Stimulated activated CD8-positive, alpha-beta memory T cell treated with anti-CD3 and anti-CD28 coated beads, Interleukin-2, amount 100 ng/mL, for 48 hours (primary cell): ENCODE measurements at places on chromosomes 5 and 9.

GRCh38 chr9:127096208-127096607, 26.2 kb downstream of the ANGPTL2 start:
- DNase-seq = no peak

- DNase-seq = no peak
Measured at GRCh38 chr9:80899208-80899607, 790.1 kb downstream of the TLE1 start.

DNA sequence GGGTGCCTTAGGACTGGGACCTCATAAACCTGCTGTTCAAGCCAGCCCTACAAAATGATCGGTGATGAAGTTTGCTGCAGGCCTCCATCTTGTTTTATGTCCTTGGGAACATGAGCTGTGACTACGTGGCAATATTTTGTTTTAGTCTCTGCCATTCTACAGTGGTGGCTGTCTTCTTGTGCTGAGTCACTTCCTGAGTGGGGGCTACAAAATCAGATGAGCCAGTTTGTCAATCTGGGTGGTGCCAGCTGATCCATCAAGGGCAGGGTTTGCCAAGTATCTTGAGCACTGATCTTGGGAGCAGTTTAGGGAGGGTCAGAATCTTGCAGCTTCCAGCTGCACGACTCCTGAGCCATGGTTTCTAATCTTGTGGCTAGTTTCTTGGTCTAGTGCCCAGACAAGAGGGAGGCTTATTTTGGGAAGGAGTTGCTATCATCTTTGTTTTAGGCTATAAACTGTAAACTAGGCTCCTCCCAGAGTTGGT, 94.7 kb downstream of the YTHDC2 start:
- DNase-seq = no peak

DNA sequence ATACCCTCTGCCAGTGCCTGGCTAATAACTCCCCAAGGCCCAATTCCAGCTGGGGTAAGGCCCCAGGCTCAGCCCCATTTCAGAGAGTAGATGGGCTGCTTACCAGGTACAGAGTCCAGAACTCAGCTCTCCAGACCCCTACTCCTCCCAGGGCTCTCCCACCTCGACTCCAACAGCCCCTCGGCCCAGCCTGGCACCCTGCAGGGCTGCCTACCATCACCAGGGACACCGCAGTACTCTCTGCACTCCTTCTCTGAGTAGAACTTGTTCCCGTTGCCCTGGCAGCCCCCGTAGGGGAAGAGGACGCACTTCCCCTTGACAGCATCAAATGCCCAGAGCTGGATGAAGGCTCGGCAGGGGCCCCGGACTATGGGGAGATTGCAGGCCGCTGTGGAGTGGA, 17.4 kb downstream of the AMBP start:
- no peak for DNase-seq

GRCh38 chr5:145028626-145029025, 806.5 kb downstream of the PRELID2 start:
- no peak for DNase-seq

DNA sequence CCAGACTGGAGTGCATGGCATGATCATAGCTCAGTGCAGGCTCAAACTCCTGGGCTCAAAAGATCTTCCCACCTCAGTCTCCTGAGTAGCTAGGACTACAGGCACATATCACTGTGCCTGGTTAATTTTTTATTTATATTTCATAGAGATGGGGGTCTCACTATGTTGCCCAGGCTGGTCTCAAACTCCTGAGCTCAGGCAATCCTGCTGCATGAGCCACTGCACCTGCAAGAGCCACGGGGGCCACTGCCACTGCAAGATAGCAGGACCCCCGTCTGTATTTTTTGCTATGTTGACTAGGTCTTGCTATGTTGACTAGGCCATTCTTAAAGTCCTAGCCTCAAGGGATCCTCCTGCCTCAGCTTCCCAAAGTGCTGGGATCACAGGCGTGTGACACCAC, 6.5 kb downstream of the CYSTM1 start:
- no peak for DNase-seq

DNA sequence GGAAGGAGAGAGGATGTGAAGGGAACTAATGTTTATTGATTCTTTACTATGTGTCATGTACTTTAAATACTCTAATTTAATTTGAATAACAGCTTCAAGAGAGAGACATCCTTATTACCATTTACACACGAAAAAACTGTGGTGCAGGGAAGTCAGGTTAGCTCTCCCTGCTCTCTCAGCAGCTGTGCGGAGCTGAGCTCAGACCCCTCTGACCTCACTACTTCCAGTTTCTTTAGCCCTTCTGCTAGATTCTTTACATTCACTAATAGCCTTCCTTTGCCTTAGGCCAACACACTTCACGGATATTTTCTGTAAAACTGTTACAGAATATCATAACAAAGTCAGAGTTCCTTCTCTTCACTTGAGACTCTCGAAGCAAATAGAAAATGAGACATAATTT, 131.3 kb upstream of the ARRDC3 start:
- DNase-seq = no peak

GRCh38 chr9:21682981-21683380, 119.5 kb upstream of the MTAP start:
- DNase-seq = no peak

GRCh38 chr5:140020601-140021177, 22.4 kb downstream of the NRG2 start:
- no peak for DNase-seq

DNA sequence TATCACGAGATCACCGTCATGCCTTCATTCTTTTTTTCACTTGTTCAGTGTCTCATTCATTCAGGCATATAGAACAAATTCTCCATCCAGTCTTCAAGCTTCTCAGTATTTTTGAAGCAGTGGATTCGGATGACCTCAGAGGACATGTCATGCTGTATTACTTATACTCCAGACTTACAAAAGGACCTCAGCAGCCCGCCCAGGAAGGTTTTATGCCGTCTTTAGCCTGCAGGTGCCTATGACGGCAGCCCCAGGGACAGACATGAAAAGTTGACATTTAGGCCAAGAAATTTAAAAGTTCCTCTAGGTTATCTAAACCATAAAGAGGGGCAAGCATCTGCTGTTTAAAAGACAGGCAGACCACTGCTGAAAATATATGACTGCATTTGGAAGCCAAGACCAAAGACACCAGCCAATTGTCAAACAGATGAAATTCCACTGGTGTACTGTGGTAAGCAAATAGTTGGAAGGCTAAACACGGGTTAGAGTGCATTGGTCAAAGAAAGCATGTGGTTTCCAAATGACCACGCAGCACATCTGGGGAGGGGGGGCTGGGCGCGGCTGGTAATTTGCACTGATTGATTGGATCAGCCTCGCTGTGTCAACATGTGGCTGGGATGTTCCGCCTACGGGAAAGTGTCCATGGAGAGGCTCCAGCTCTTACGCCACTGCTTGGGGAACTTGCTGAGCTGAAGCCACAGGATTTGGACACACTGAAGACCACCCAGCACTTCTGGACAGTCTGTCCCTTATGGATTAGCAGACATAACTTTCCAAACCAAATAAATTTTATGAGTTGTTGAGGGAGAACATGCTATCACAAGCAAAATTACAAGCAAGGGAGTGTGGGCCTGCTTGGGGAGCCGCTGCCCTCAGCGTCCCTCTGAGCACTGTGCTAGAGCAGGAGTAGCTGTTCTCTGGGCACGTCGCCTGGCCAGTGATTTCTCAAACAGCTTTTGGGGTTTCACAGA, 173.6 kb downstream of the FANCC start:
- DNase-seq = no peak

DNA sequence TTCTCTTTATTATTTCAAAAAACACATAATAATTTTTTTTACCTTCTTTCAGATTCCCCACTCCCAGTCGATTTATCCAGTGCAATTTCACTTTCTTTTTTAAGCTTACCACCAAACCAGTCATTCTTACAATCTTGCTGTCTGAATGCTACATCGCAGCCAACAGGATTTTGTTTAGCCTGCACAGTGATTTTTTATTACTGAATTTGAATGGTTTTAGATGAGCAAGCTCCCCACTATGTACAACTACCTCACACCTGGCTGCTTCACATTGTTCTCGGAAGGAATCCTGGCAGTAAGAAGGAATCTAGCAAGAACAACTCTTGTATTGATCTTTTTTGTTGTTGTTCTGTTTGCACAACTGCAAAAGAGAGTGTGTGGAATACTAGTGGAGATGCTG, 668.1 kb upstream of the WWC1 start:
- no peak for DNase-seq

DNA sequence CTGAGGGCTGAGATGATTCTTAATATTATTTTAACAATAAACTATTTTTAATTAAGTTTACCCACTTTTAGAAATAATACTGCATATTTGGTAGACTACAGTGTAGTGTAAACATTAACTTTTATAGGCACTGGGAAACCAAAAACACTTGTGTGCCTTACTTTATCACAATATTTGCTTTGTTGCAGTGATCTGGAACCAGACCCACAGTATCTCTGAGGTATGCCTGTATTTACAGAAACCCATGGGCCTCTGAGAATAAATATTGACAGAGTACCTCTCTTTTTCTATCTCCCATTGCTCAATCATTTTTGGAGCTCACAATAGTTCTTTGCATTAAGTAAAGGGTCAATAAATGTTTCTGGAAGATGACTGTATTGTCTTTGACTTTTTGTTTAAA, 73.3 kb downstream of the SLCO4C1 start:
- no peak for DNase-seq

GRCh38 chr9:1979741-1980367, 35.3 kb upstream of the SMARCA2 start:
- no peak for DNase-seq

GRCh38 chr5:65696892-65697291, 25.0 kb downstream of the SGTB start:
- no peak for DNase-seq

DNA sequence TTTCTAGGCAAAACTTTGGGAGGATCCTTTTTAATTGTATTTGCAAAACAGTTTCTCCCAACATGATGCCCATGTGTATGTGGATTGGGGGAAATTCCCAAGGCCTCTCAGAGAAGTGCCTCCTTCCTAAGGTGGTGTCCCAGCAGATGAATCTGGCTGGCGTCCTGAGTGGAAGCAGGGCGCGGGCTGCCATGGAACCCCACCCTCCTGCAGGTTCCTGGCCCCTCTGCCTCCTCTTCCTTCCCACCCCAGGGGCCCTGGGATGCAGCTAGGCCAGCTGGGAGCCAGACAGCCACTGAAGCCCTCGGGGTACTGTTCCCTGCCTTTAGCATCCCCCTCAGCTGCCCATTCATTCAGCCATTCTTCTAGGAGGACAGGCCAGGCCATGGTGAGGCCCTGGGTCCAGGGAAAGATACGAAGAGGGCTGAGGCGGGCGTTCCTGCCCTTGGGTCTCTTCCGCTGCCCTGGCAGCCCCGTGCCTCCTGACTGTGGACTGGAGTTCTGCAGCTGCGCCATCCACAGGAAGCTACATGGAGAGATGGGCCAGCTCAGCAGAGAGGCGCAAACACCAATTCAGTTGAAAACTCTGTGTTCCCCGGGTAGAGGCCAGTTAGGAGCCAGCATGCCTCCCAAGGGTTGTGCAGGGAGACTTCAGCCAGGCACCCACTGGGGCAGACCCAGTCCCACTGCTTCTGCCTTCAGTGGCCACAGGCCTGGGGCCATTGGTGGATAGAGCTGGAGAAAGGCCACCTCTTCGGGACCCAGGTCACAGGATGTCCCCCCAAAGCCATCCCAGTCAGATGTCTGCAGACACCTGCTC, 36.5 kb downstream of the ADAMTS2 start:
- DNase-seq = no peak

DNA sequence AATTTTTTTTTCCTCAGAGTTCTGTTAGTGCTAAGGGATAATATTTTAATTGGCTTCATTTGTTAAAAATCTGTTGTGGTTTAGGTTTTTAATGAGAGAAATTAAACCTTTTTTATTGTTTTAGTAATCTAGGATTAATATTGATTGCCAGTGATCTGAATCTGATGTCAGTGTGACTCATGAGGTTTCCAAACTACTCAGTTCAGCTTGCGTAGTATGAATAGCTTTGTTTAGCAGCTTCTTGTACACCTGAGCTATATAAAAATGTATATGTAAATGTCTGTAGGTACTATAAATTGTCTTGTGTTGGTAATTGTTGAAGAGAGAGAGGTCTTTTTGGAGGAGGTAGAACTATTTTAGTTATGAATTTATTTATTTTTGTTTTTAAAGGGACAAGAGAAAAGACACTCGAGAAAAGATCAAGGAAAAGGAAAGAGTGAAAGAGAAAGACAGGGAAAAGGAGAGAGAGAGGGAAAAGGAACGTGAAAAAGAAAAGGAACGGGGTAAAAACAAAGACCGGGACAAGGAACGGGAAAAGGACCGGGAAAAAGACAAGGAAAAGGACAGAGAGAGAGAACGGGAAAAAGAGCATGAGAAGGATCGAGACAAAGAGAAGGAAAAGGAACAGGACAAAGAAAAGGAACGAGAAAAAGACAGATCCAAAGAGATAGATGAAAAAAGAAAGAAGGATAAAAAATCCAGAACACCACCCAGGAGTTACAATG, 26.3 kb downstream of the SREK1 start:
- DNase-seq = no peak

- DNase-seq = no peak
Measured at GRCh38 chr5:102955488-102955887, 164.4 kb downstream of the GIN1 start.

DNA sequence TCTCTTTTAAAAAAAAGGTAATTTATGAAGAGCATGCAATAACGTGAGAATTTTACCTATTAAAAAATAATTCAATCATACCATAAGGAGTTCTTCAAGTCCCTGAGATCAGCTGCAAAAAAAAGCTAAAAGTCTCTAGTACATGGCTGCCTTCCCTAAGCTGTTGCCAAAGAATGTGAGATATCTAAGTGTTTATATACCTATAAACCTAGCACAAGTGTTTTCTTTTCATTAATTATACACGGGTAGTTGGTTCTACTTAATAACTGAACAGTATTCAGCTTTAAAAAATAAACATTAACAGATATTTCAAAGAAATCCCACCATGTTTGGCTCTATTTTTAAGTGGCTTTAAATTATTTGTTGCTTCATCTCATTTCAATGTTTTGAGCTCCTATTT, 25.9 kb downstream of the FNBP1 start:
- no peak for DNase-seq

DNA sequence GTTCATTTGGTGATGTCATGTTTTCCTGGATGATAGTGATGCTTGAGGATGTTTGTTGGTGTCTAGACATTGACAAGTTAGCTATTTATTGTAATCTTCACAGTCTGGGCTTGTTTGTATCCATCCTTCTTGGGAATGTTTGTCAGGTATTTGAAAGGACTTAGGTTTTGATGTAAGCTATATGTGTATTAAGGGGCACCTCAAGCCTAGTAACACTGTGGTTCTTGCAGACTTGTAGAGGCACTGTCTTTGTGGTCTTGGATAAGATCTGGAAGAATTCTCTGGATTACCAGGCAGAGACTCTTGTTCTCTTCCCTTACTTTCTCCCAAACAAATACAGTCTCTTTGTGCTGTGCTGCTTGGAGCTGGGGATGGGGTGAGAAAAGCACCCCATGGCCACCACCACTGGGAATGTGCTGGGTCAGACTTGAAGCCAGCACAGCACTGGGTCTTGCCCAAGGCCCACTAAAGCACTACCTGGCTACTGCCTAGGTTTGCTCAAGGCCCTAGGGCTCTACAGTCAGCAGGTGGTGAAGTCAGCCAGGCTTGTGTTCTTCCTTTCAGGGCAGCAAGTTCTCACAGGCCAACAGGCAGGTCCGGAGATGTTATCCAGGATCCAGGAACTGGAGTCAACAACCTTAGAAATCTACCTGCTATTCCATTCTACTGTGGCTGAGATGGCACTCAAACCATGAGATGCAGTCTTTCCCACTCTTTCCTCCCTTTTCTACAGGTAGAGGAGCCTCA, 49.3 kb upstream of the GNA14 start:
- DNase-seq = no peak
